ENCODE measurements at places on chromosomes 6 and 20.

GRCh38 chr6:33898771-33899170 lies 95.0 kb upstream of the MLN start:
- DNase-seq = no peak

- DNase-seq = no peak
Measured at GRCh38 chr6:67231092-67231491, 1404.0 kb upstream of the ADGRB3 start.

- DNase-seq = no peak
Measured at GRCh38 chr6:90066697-90067096, 172.4 kb downstream of the GJA10 start.

DNA sequence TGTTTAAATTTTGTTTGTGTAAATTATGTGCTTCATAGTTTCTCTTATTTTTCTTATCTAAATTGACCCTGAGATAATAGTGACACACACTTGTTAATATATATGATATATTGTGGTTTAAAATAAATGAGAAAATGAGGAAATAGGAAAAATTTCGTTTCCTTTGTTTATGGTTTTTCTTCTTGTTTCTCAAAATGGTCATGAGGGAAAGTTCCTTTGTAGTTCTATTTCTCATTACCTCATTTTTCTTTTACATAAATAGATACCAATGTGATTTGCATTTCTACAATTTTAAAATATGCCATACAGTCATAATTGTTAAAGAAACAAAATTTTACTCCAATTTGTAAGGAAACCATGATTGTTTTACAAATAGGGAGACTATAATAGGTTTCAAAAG lies 9.2 kb downstream of the OR2A4 start:
- no peak for DNase-seq

GRCh38 chr20:23585449-23585807 lies 17.1 kb upstream of the CST9L start:
- no peak for DNase-seq

DNA sequence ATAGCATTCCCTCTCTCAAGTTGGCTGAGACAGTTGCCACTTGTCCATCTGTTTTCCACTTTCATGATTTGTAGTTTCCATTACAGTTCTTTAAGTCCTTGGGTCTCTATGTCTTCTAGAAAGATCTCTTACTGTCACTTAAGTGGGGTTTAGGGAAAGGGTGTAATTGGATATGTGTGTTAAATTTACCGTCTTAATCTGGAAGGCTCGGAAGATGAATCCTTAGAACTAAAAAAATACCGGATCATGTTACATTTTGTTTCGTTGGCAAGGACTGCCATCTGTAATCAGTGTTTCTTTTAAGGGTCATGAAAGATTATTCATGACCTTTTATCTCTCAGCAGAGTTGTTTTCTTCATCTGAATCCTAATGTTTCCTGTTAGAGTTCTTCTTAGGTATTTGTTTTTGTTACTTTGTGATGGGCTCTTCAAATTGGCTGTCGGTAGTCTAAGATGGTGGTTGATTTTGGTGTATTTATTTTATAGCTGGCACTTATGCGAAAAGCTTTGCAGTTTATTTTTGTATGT lies 21.8 kb upstream of the BTBD3 start:
- no peak for DNase-seq

GRCh38 chr6:98648211-98648914 lies 186.0 kb upstream of the POU3F2 start:
- no peak for DNase-seq

DNA sequence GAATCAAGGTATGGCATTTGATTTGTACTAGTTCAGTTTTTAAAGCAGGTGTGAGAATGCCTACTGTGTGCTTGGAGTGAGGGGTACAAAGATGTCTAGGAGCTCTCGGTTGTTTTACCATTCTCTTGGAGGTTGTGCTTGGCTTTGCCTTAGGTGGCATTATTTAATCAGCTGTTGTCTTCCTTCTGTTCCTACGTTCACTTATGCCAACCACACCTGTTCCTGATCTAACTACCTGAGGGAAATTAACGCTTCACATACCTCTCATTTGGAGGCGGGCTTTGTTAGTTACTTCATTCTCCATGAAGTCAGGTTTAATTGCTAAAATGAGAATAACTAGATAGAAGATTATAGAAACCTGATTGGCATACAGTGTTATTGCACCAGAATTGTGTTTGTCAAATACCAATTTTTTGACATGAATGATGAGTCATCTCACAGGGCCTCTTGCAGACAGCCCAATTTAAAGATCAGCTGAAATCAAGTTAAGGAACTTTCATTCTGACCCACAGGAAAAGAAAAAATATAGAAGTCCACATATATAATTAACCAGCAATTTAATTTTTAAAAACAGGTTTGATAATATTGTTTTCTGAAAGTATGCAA lies 24.8 kb upstream of the PBOV1 start:
- no peak for DNase-seq

DNA sequence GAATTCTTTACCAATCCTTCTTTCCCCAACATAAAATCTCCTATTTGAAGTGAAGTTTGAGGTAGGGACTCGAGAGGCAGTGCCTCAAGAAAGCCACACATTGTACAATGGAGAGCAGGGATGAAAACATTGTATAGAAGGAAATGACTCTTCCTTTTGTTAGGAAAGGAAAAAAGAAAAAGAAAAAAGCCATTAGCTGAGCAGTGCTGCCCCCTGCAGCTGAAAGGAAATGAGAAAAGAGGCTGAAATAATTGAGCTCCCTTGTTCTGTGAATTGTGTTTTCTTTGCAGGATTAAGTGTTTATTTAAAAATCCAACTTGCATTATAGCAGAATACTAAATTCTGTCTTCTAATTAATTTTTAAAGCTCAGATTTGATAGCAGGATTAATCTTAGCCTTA lies 162.9 kb upstream of the SASH1 start:
- no peak for DNase-seq

- no peak for DNase-seq
Measured at GRCh38 chr6:54086439-54086838, 24.8 kb upstream of the MLIP start.

DNA sequence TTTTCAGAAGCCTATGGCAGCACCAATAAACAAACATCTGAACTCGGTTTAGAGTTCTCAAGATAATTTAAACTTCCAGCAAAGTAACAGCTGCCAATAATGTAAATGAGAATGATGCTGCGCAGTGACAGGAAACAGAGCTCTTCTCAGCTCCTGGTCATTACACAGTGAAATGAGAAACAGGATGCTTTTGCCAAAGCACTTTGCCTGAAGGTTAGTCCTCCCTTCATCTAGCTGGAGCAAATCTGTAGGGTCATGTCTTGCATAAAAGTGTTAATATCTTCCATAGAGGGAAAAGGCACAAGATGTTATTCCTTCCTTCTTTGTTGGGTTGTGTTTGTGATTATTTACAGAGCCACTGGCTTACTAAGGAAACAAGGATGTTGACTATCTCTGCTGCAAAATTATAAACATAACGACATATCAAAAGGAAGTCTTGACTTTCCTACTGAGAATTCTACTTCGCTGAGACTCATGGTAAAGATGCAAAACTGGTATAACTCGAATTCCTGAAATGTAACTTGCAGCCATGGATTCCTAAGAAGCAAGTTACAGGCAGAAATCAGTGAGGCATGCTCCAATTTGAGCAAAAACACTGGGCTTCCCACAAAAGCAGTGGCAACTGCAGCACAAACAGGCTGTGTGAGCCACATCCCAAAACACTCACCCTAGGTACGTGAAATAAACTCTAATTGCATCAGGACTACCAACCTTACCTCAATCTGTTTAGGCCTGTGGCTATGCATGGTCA lies 102.5 kb upstream of the BEND6 start:
- DNase-seq = peak; percentile 37

- no peak for DNase-seq
Measured at GRCh38 chr6:40848038-40848437, 191.0 kb downstream of the UNC5CL start.

DNA sequence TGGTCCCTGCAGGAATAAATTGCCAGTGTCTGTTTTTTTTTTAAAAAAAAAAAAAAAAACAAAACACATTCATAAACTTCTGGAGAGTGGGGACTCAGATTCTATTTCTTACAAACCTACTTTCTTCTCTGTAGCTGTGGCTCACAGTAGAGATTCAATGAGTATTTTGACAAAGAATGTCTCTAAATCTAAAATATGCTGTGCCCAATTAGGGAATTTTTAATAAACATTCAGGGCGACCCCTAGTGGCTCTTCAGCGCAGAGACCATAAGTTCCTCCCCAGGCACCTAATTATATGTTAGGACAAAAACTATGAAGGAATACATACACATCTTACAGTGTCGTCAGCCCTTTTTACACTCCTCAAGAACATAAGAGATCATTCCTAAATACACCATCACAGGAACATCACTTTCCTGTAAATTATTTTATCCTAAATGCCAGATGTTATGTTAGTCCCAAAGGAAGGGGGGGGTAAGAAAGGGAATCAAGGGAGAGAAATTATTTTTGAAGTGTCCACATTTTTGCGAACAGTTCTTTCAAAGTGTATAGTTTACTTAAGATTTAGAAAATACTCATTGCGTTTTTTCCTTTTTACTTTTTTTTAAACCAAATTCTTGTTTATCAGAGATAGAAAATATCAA lies 21.8 kb upstream of the NAA20 start:
- peak; percentile 57 for DNase-seq

- peak; percentile 43 for DNase-seq
Measured at GRCh38 chr20:57395111-57395966, 4.1 kb downstream of the RBM38 start.

DNA sequence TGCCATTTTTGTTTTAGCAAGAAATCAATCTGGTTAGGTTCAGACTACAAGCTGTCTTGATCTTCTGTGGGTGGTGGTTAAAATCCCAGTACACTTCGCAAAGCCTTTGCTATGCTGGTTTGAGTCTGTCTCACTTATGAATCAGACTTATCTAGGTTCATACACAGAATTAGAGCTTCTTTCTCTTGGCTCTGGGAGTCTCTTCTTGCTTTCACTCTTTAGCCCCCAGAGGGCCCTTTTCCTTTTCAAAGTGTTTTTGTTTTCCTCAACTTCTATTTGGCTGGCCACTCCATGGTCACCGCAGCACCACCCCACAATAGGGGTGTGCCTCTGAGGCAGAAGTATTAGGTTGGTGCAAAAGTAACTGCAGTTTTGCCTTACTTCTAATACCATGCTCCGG lies 21.3 kb downstream of the ECI2 start:
- DNase-seq = no peak

DNA sequence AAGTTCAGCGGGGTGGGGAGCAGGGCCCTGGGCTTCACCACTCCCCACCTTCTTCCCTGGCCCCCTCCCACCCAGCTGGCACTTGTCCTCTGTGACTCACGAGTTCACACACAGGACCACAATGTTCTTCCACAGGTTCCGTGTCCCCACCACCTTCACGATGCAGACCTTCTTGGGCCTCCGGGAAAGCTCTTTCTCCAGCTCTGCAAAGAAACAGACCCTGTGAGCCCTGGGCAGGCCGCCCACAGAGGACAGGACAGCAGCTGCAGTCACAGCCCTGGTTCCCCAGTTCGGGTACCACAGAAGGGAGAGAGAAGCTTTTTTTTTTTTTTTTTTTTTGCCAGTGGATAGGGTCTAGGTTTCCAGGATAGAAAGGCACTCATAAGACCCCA lies 30.9 kb downstream of the PSMG4 start:
- DNase-seq = no peak

GRCh38 chr20:9518576-9519175 lies 4.3 kb downstream of the LAMP5 start:
- no peak for DNase-seq

DNA sequence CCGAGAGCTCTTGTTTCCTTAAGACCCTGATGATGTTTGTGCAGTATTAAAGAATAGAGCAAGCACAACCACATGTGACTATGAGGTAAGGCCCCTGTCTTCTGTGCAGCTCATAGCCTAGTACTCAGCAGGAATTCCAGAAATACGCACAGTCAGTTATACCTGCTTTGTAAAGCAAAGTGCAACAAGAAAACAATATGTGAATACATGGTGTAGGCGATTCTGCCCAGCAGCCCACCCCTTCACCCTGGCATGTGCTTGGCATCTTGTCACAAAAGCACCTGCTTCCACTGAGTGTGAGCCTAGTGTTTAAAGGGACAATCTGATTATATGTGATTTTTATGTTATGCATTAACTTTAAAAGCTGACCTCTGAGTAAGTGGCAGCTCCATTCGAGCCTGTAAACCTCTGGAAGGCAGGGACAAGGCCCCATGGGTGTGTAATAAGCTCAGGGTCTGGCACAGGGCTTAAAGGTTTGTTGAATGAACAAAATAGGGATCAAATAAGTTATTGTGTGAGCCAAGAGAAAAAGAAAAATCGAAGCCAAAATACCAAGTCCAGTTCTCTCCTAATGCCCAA lies 148.7 kb downstream of the DOK5 start:
- no peak for DNase-seq

DNA sequence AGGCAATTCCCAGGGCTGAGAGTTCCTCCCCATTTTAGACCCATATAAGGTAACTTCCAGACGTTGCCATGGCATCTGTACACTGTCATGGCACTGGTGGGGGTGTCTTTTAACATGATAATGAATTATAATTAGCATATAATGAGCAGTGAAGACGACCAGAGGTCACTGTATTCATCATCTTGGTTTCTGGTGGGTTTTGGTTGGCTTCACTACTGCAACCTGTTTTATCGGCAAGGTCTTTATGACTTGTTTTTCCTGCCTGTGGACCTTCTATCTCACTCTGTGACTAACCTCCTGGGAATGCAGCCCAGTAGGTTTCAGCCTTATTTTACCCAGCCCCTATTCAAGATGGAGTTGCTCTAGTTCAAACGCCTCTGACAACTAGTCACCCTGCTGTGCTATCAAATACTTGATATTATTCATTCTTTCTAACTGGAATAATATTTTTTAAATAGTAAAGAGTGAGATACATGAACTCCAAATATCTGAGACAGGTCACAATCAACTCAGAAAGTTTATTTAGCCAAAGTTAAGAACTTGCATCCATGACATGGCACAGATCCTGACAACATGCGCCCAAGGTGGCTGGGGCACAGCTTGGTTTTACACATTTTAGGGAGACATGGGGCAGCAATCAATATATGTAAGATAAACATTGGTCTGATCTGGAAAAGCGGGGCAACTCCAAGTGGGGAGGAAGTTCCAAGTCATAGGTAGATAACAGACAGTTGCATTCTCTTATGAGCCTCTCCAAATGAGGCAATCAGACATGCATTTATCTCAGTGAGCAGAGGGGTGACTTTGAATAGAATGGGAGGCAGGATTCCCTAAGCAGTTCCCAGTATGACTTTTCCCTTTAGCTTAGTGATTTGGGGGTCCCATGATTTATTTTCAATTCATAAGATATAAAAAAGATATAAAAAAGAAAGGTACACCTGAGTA lies 1.2 kb upstream of the UFL1 start:
- no peak for DNase-seq

DNA sequence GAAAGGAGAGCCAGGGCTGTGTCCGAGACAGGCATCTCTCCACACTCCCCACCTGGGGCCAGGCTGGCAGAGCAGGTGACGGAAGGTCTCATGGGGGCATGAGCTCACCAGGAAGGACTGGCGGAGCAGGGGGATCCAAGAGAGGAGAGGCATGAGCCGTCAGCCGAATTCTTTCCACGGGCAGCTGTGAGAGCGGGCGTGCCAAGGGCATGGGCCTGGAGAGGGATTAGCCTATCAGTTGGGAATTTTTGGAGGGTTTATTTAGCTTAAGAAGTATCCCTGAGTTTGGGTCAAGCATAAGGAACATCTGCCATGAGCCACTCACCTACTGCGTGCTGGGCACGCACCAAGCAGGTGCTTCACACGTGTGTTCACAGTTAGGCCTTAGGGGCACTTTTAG lies 60.2 kb upstream of the ZNFX1 start:
- no peak for DNase-seq

GRCh38 chr6:124223611-124224345 lies 420.1 kb downstream of the NKAIN2 start:
- no peak for DNase-seq

- DNase-seq = no peak
Measured at GRCh38 chr6:167781066-167781767, 45.5 kb upstream of the AFDN start.

Measured in fibroblast of gingiva (primary cell).